Mesenteric fat pad (tissue), 1 donor: ENCODE measurements at places on chromosomes 6 and 20.

DNA sequence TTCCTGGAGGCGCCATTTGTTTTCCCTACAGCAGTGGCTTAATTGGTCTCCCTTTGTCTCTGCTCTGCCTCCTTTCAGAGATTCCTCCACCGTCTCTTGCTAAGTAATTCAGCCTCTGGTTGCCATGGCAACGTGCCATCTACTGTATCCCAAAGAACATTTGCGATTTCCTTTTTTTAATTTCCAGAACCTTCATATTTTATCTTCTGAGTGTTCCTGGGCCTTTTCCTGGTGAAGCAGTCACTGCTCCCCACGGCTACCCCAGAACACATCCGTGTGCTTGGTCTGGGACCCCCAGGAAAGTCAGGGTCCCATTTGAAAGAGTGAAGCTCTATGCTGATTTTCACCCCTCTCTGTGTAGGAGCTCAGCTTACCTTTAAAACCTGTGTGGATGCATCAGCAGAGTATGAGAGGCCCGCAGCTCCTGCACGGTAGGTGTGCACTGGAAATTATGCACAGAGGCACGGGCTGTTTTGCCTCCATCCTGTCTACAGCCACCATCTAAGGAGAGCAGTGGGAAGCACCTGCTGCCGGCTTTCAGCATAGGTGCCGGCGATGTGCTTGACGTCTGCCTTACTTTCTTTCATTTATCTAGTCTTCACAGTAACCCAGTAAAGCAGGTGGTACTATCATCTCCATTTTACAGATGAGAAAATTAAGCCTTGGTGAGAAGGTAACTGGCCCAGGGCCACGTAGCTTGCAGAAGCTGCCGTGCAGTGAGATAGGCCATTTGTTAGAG lies 122.8 kb downstream of the SYCP2 start:
- DNase-seq, result peak; percentile 37

DNA sequence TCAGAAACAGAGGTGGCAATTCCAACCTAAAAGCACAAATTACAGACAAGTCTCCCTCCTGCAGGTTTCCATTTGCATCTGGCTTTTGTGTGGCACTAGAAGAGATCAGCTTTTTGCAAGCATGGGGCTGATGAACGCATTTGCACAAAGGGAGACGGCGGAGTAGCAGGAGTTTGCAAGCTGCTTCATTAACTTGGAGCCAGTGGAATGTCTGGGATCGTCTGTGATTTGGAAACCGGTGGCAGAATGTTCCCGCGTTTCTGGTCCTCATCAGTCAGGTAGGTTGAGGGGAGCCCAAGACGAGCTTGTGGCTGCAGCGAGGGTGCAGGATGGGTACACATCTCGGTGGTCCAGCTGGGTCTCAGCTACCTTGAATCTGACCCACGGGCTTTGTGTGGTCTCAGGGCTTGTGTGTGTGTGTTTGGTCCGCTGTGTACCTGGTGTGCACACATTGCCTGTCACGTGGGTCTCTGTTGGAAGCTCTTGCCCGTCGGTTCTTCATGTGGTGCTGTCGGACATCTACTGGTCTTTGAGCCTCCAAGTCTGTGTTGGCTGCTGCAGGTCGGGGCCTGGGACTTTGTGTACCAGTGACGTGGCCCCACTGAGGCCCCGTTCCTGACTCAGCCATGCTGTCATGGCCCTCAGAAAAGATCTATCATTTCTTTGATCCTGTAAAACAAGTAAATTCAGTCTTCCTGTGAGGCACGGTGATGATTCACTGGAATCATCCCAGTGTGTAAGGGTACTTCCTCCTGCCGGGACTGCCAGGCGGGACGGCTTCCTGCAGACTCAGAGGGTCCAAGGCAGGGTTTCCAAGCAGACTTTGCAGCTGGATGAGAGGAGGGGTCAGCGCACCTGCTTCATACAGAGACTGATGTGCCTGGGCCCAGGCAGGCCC lies 12.4 kb upstream of the MYT1 start:
- DNase-seq, result no peak

DNA sequence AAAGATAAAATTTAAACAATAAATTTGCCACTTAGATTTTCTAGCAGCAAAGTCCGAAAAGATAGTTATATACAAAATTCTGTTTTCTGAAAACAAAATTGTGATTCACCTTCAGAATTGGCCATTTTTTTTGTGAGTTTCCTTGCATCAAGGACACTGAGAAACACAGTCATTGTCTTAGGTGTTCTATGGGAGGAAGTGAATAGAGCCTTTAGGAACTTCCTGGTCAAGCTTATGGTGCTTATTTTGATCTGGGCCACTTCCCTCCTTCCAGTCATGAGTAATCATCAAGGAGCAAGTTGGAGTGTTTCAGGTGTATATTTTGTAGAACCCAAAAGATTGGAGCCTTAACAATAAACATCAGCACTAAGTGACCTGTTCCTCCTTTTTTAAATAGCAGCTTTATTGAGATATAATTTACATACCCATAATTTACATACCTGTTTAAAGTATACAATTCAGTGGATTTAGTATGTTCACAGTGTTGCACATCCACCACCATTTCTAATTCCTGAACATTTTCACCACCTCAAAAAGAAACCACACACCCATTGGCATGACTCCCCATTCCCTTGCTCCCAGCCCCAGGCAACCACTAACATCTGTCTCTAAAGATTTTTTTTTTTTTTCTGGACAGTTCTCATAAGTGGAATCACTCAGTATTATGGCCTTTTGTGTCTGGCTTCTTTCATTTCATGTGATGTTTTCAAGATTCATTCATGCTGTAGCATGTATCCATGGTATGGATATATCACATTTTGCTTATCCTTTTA lies 17.6 kb downstream of the TMEM74B start:
- DNase-seq, result no peak

DNA sequence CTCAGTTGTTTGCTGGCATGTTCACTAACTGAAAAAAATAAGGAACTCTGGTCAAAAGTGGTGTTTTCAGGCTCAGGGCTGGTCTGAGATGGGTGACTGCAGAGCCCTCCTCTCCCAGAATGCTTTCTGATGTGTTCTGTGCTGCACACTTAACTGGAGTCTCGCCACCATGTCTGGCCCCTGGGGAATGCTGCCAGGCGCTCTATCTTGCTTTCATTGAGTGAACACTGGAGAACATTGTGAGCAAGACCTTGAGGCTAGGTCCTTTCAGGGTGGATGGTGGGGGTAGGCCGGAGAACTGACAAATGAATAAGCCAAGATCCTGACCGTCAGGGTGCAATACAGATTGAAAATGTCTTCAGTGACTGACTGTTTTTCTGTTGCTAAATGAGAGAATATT lies 19.5 kb downstream of the PANK2 start:
- no peak for DNase-seq

DNA sequence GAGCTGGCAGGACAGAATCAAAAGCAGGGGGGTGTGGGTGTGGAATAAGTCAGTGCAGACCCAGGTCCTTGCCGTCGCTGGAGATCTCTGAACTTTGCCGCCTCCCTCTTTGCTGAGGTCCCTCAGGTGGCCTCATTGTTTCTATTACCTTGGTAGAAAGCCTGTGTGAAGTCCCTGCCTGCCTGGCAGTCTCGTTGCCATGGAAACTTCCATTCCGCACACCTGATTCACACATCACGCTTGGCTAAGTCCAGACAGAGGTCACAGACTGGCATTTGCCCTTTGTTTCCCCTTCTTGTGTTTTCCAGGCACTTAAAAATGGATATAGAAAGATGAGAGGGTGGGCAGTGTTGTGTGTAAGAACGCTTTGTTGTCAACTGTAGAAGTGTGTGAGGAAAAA lies 260.6 kb downstream of the PRL start:
- no peak for DNase-seq

DNA sequence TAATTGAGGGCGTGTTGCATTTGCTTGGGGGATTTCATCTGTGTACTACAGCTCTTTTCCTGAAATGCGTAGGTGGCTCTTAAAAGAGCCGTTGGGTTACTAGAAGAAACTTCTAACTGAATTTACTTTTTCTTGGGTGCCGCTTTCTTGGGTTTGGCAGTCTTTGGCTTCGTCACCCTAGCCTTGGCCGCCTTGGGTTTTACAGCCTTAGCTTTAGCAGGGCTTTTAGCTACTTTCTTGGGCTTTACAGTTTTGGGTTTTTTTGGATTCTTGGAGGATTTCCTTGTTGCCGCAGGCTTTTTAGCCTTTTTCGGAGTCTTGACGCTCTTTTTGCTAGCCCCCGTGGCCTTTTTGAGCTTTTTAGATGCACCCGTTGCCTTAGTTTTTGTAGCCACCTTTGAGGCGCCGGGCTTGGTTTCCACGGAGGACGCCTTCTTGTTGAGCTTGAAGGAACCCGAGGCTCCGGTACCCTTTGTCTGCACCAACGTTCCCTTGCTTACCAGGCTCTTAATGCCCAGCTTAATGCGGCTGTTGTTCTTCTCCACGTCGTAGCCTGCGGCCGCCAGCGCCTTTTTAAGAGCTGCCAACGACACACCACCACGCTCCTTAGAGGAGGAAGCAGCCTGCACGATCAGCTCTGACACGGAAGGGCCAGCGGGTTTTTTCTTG lies 54.5 kb downstream of the TRIM38 start:
- DNase-seq, result no peak

DNA sequence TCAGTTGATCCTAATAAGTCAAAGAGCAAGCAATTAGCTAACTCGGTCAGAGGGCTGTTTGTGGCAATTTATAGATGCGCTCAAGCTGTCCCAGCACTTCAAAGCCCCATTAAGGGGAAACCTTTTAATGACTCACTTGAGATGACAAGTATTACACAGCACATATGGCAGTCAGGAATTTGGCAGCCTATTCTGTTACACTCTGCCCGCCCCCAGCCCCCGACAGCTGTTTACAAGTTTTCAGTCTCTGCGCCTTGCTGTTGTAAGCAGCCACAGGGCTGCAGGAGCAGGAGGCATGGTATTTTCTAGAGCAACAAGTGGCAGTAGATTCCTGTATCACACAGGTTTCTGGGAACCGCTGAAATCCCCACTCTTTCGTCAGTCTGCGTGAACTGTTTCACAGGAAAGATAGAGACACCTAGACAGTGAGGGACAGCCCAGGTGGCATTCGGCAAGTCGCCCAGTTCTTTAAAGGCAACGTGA lies 263.0 kb downstream of the FOXC1 start:
- DNase-seq, result no peak

DNA sequence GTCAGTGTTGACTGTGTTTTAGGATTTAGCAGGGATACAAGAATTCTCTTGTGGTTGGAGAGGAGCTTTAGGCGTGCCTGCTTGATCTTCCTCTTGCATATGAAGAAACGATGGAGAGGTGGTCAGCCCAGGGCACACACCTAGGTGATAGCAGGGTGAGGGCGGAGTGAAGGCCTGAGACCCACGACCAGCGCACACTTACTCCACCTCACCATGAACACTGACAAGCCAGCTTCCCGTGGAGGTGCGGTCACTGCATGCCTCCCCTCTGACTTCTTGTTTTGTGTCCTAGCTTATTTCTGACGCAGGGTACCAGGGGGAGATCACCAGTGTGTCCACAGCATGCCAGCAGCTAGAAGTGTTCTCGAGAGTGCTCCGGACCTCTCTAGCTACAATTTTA lies 8.1 kb downstream of the NELFCD start:
- DNase-seq, result peak; percentile 45

GRCh38 chr6:63527658-63528514 lies 44.4 kb upstream of the LOC128125822 start:
- no peak for DNase-seq
